Fibroblast of skin of back (primary cell): ENCODE measurements at places on chromosomes 5 and 9.
A peak's percentile ranks its signal among the peaks of the same experiment; 100 is the strongest.

- DNase-seq, result no peak
These were observed 46.4 kb upstream of the ALDH1B1 start for GRCh38 chr9:38345851-38346755.

GRCh38 chr9:98332405-98332831, 77.0 kb upstream of the TBC1D2 start:
- no peak for DNase-seq

- DNase-seq, result peak; percentile 54
These were observed 44.2 kb downstream of the NIPSNAP3B start for GRCh38 chr9:104808035-104808614.

DNA sequence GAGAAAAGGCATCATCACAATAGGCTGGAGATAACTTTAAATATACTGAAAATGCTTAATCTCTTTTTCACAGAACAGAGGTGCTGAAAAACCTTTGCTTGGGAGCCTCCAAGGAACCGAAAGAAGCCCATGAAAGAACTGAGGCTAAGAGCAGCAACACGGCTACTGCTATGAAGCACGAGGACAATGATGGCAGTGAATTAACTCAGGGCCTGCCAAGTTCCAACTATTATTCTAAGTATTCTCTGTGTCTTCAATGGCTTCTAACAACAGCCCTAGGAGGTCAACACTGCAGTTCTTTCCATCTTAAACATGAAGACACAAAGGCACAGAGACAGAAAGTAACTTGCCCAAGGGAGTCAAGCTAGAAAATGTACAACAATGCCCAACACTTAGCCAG, 293.0 kb upstream of the DAP start:
- DNase-seq, result no peak

GRCh38 chr9:106298997-106299396, 564.0 kb upstream of the ZNF462 start:
- no peak for DNase-seq

DNA sequence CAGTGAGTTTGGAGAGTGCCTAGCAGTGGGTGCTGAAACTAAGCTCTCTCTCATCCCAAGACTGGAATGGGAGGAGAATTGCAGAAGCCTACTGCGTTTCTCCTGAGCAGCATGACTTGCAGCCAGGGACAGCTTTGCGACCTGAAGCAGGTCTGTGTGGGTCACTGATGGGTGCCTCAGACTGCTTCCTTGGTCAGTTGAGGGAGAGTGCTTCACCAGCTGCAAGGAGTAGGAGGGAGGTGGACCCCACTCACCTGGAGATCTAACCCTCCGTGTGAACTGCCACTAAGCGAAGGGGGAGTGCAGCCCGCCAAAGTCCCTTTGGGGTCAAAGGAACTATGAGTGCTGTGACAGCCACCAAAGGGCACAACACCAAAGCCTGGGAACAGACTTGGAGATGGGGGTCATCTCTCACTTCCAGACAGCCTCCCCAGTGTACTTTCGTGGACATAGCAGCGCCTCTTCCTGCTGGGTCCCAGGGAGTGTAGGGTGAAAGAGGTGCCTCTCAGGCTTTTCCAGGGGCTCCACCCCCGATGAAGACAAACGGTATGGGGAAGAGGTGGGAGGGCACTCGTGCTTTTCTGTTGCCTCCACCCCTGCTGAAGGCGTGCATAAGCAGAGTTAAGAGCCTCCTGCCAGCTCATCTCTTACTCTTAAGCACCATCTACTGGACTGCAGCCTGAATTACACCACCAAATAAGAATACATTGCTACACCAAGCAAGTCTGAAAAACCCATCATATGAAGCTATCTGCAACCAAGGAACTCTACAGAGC, 34.3 kb upstream of the MACIR start:
- DNase-seq, result peak; percentile 84

DNA sequence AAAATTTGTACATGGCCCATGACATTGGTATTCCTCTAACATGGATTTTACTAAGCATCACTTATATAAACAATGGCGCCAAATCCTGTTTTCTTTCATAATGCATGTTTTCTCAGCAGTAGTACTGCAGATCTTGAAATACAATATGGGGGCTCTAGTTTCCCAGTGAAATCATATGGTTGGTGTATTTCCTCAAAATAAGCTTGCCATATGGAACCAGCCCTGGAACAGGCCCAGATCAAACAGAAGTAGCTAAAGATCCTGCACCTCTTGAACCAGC, 163.9 kb downstream of the ZNF608 start:
- no peak for DNase-seq

GRCh38 chr5:168916266-168916665, 337.1 kb upstream of the PANK3 start:
- no peak for DNase-seq

DNA sequence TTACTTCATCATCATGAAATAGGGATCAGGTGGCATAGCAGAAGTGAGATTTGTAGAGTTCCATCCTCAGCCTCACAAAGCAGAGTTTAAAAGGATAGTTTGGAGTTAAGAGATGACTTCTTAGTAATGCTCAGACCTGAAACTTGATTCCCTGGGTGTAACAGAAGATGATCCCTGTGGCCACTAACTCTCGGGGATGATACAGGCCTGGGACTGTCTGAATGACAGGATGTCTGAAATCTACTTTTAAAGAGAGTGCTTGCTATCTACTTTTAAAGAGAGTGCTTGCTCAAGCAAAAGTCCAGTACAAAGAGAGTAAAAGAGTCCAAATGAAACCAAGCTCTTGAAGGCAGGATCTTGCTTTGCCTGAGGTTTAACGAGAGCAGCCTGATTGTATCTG, 14.6 kb downstream of the ADAMTS16 start:
- DNase-seq, result no peak

DNA sequence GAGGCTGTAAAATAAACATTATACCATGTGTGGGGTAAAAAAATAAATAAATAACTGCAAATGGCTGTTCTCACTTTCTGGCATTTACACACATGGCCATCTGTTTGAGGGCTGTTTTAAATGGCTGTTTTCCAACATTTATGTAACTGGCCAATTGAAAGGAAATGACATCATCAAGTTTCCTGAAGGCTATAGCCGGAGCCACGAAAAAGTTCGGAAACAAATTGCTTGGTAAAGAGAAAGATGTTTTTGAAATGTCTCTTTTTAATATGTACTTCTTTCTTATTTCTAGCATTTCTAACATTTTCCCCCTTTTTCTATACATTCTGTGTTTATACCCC, 95.4 kb upstream of the DAB2 start:
- DNase-seq, result peak; percentile 96

DNA sequence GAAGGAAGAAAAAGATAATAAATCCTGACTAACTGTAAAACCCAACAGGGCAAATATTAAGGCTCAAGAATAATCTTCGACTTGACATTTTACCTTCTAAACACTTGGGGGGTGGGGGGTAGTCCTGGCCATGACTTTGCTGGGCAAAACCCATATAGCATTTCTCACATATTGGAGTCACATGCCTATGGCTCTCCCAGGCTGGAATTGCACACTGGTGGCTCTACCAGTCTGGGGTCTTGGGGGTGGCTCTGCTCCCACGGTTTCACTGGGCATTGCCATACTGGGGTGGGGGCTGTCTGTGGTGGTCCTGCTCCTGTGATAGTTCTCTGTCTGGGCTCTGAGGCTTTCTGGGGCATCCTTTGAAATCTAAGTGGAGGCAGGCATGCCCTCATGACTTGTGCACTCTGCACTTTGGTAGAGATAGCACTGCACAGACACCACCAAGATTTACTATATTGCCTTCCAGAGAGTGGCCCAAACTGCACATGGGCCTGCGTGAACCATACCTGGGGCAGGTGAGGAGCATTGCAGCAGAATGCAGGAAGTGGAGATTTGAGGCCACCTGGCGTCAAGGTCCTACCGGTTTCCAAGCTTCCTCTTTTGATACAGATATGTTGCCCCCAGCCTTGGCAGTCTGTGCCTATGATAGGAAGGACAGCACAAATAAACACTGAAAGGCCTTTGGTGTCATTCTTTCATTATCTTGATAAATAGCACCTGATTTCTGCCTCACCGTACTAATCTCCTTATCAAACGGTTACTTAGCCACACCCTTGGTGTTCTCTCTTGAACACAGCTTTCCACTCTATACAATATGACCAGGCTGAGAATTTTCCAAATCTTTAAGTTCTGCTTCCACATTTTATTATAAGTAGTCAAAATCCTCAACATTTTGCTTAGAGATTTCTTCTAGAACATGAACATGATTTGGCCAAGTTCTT, 29.8 kb downstream of the BAAT start:
- DNase-seq, result no peak

DNA sequence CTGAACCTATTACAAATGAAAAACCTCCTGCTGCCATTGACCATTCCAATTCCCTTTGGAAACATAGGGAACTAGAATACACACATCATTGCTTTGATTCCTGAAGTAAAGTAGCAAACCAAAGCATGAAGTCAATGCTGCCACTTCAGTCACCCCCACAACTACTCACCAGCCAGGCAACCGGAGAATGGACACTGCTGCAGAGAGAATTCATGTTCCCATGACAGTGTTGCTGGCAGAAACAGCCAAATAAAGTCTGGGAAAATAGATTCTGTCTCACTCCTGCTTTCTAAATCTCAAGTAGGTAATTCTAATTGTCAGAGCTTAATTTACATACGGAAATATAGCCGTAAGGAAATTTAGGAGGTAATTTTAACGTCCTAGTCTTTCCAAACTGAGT, 162.9 kb upstream of the PLPPR1 start:
- DNase-seq, result no peak

DNA sequence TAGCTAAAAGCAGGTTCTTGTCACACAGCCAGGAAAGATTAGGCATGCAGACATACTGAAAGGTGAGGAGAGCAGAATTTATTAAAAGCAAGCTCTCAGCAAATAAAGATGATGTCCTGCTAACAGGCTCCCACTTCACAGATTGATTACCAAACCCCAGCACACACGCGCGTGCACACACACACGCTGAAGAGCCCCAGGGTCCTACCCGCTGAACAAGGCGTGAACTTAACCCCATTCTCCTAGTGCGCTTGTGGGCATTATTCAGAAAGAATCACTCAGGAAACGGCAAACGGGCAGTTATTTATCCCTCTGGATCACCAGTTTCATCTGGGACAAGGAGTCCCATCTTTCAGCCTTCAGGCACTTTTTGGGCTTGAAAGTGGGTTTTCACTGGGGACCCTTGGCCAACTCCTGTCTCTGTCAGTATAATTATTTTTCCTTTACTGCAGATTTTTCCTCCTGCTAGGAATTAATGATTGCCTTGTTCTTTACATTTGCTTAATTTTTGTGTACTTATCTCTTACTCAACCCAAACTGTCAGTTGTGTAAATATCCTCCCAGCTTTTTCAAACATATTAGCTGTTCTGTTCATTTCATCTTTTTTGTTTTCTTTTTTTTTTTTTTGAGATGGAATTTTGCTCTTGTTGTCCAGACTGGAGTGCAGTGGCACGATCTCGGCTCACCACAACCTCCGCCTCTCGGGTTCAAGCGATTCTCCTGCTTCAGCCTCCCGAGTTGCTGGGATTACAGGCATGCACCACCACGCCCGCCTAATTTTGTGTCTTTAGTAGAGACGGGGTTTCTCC, 92.6 kb downstream of the RIC1 start:
- no peak for DNase-seq

DNA sequence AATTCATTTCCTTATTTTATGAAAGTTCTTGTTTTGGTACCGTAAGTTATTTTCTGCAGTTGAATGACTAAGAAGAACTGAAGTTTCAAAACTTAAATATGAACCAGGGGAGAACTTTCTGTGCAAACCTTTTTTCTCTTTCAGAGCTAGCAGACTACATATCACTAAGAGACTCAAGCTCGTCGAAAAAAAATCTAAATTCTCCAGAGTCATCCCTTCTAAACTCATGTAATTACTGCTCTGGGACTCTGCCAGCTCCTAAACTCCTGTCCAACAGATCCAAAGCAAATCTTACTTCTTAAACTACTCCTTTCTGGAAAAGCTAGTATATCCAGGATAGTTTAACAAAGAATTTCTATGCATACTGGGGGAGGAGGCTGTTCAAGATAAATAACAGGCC, 87.0 kb upstream of the NR5A1 start:
- no peak for DNase-seq

DNA sequence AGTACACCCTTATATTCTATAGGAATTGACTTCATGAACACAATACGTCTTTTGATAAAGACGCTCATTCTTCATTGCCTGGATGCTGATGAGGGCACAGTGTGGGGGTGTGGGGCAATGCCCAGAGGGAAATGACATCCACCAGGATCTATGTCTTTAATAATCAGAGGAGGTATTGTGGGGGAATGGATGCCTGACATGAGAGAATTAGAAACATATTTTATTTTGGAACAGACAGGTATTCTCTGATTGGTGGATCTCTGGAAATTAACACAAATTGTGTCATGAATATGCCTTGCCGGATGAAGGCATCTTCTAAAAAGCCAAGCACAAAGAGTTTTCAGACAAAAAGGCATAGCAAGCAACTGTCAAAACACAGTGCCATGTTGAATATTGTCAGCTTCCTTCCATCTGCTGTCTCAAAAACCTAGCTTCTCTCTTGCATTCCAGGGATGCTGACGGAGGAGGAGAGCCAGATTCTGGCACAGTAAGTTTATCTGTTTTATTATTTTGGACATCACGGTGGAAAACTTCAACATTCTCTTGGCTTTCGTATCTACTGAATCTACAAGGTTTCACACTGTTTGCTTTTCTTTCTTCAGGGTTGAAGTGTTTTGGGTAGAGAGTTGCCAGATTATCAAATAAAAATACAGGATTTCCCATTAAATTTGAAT, 3.9 kb upstream of the C5orf58 start:
- no peak for DNase-seq

GRCh38 chr9:131773911-131774379, 34.1 kb upstream of the RAPGEF1 start:
- DNase-seq, result peak; percentile 70

DNA sequence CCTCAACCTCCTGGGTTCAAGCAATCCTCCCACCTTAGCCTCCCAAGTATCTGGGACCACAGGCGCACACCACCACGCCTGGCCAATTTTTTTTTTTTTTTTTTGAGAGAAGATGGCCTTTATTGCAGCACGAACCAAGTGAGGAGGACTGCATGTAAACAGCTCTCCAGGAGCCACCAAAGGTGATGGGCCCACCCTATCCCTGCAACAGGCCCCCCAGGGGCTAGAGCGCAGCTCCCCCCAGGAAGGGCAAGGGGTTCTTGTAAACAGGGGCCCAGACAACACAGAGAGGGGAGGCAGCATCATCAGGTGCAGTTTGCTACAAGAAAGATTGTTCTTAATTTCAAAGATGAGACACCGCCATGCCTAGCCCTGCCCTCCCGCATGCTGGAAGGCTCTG, 12.6 kb upstream of the EGR1 start:
- DNase-seq, result no peak

DNA sequence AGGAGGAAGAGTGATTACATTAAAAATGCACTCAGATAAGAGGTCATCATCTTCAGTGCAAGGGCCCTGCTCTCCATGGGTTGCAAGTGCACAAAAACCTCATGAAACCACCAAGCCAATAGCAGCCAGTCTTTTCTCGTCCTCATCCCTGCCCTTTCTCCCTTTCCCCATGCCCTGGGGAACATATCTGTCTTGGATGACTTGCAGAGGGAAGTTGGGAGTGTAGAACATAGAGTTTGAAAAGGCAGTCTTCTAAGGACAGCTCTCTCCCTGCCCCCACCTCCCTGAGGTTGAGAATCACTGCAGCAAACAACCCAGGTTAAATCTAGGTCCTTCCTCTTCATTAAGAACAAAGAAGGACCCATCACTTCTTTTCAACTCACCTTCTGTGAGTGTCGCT, 22.0 kb downstream of the DDX31 start:
- DNase-seq, result peak; percentile 59

GRCh38 chr5:177109810-177110209, 23.1 kb downstream of the FGFR4 start:
- DNase-seq, result no peak
